ENCODE measurements at places on chromosomes 3 and 15. TPM values are rescaled to one million over a fixed set of nuclear protein-coding genes. Genes with fewer than 3 reads are reported as not detected.

The GABRR3 gene
- total RNA-seq, result not detected

The PXK gene
- 14.2 TPM for total RNA-seq

- H3K27ac ChIP-seq, result no peak overlapping the region
- H3K36me3 ChIP-seq, result no peaks in the 10 kb centered on the region
- DNase-seq, result no peak
- H3K4me1 ChIP-seq, result no peaks in the 10 kb centered on the region
- no peaks in the 10 kb centered on the region for H3K27me3 ChIP-seq
- H3K4me3 ChIP-seq, result no peak overlapping the region
Observed at GRCh38 chr15:65326818-65327217, 22.3 kb downstream of the RNU5B-1 start.

- no peaks in the 10 kb centered on the region for H3K36me3 ChIP-seq
- DNase-seq, result no peak
- no peaks in the 10 kb centered on the region for H3K4me1 ChIP-seq
Observed at GRCh38 chr15:45179221-45179985, 8.4 kb downstream of the SHF start.

GRCh38 chr3:58627570-58627885 is 39.0 kb downstream of the FAM3D start:
- DNase-seq, result no peak
- no peak overlapping the region for H3K27ac ChIP-seq
- no peak overlapping the region for H3K4me3 ChIP-seq
- H3K36me3 ChIP-seq, result no peaks in the 10 kb centered on the region
- H3K4me1 ChIP-seq, result peaks cover 12% of the 10 kb centered on the region

DNA sequence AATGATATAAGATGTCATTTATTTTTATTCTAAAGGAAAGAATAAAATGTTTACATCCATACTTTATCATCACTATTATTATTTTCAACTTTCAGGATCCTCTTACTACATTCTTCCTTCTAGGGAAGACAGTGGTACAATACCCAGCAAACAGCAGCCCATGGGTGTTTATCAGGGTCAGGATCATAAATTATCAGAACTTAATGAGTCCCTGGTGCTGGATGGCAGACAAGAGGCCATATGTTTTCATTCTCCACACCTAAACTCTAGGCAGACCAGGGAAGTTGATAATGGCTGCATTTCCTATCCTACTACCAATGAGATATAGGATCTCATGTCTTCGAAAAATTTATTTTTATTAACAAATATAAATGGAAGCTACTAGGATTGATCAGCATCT is 127.7 kb downstream of the SAMMSON start:
- no peaks in the 10 kb centered on the region for H3K4me1 ChIP-seq
- no peak overlapping the region for H3K4me3 ChIP-seq
- no peaks in the 10 kb centered on the region for H3K27me3 ChIP-seq
- no peaks in the 10 kb centered on the region for H3K36me3 ChIP-seq
- DNase-seq, result no peak

GRCh38 chr3:184148076-184148475 is 7.1 kb upstream of the DVL3 start:
- no peaks in the 10 kb centered on the region for H3K4me1 ChIP-seq
- no peak overlapping the region for H3K4me3 ChIP-seq
- H3K27me3 ChIP-seq, result no peaks in the 10 kb centered on the region
- H3K27ac ChIP-seq, result no peak overlapping the region
- no peak for DNase-seq
